Osteocyte (in vitro differentiated cells): ENCODE measurements at places on chromosomes 5 and 9.
A peak's percentile ranks its signal among the peaks of the same experiment; 100 is the strongest.

- peaks cover 3% of the 10 kb centered on the region for H3K36me3 ChIP-seq
- no peaks in the 10 kb centered on the region for H3K4me1 ChIP-seq
- no peak for DNase-seq
Observed at GRCh38 chr5:71982717-71983395, 124.4 kb upstream of the MAP1B start.

DNA sequence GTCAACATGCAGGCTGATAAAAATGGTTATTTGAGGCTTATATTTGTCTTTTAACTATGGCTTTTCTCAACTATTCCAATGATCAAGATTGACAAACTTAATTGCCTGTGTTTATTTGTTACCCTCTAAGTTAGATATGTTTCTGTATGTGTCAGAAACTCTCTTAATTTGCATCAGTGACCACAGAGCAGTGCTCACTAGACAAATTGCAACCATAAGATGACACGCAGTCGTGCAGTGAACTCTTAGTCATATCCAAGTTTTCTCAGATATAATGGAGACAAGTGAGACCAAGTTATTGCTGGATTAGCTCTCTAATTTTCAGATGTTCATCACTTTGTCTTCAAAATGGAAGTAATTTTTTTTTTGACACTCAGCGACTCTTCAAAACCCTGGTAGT, 342.2 kb upstream of the RFX3 start:
- no peak overlapping the region for H3K27ac ChIP-seq
- no peak overlapping the region for H3K4me3 ChIP-seq
- no peak for DNase-seq
- no peaks in the 10 kb centered on the region for H3K27me3 ChIP-seq

GRCh38 chr5:56615361-56616153, 199.8 kb upstream of the MAP3K1 start:
- peak overlapping the region; percentile 54 for H3K27ac ChIP-seq
- peaks cover 25% of the 10 kb centered on the region for H3K4me1 ChIP-seq
- H3K36me3 ChIP-seq, result peaks cover 10% of the 10 kb centered on the region
- DNase-seq, result no peak

DNA sequence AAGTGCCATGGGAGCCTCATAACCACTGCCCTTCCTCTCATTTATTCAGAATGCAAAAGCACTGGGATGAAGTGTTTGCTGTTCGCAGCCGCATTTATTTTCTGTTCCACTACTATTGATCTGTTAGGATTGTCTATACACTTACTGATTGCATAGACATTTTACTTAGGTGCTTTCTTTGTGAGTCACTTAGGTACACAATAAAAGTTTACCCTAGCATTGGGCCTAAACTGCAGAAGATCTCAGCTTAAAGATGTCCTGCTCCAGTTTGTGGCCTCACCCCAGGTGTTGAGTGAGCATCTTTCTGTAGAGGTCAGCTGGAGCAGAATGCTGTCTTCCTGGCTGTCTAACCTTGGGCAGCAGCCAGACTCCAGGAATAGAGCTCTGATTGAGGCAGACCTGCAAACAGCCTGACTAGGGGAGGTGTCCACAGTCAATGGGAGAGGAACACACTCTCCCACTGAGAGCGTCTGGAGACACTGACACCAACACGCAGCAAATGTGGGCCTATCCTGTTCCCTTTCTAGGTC, 54.0 kb downstream of the GPR21 start:
- no peak overlapping the region for H3K4me3 ChIP-seq
- H3K36me3 ChIP-seq, result peaks cover 53% of the 10 kb centered on the region

DNA sequence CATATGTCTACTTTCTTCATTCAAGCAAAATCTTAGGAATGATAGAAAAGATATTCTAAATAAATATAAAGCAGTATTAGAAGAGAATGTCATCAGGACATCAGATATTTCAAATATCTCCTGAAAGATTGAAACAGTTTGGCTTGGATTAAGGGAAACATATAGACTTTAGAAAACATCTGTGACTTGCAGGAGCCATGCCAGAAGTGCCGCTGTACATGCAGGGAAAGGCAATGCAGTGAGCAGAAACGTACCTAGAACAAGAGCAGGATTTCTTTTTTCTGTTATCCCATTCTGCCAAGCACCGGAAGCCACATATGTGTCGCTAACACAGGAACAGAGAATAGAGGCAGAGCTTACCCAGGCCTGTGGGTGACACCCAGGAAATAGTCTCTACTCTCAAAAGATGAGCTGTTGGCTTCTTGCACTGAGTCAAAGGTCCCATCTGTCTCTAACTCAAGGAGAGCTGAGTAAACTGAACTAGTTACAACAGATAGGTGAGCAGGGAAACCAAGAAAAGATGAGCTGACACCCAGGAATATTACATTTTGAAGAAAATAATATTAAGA, 5.8 kb downstream of the ADAMTS19 start:
- DNase-seq, result no peak
- no peak overlapping the region for H3K27ac ChIP-seq
- H3K4me1 ChIP-seq, result peaks cover 3% of the 10 kb centered on the region
- H3K27me3 ChIP-seq, result peaks cover 45% of the 10 kb centered on the region
- H3K36me3 ChIP-seq, result no peaks in the 10 kb centered on the region

- no peak overlapping the region for H3K27ac ChIP-seq
- H3K36me3 ChIP-seq, result no peaks in the 10 kb centered on the region
- no peak for DNase-seq
- H3K4me3 ChIP-seq, result no peak overlapping the region
- no peaks in the 10 kb centered on the region for H3K4me1 ChIP-seq
Observed at GRCh38 chr5:174970502-174970901, 246.1 kb downstream of the MSX2 start.

DNA sequence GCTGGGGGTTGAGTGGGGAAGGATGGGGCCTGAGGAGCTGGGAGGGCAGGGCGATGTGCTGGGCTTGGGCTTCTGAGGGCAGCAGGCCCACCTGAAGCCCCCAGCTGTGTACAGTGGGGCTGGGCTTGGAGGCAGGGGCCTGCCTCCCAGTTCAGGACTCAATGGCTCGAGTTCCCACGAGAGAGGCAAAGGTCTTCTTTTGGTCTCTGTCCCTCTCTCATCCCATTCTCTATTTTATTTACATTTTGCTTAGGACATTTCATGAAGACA, 180.6 kb downstream of the MACROH2A1 start:
- peaks cover 14% of the 10 kb centered on the region for H3K27me3 ChIP-seq
- DNase-seq, result peak; percentile 44
- H3K36me3 ChIP-seq, result no peaks in the 10 kb centered on the region
- no peak overlapping the region for H3K4me3 ChIP-seq
- H3K27ac ChIP-seq, result no peak overlapping the region

- no peaks in the 10 kb centered on the region for H3K36me3 ChIP-seq
- H3K4me3 ChIP-seq, result no peak overlapping the region
- peaks cover 12% of the 10 kb centered on the region for H3K27me3 ChIP-seq
- H3K4me1 ChIP-seq, result peaks cover 44% of the 10 kb centered on the region
Observed at GRCh38 chr5:71884926-71885325, 165.9 kb downstream of the CARTPT start.

GRCh38 chr5:68110264-68110663, 105.3 kb upstream of the PIK3R1 start:
- no peak overlapping the region for H3K27ac ChIP-seq
- no peaks in the 10 kb centered on the region for H3K4me1 ChIP-seq
- no peak overlapping the region for H3K4me3 ChIP-seq
- H3K36me3 ChIP-seq, result no peaks in the 10 kb centered on the region

GRCh38 chr9:95433096-95433819, 83.5 kb downstream of the PTCH1 start:
- no peak overlapping the region for H3K27ac ChIP-seq
- DNase-seq, result no peak
- H3K4me3 ChIP-seq, result no peak overlapping the region
- no peaks in the 10 kb centered on the region for H3K4me1 ChIP-seq
- H3K27me3 ChIP-seq, result no peaks in the 10 kb centered on the region
- H3K36me3 ChIP-seq, result peaks cover 3% of the 10 kb centered on the region

GRCh38 chr9:94865582-94866452, 139.3 kb downstream of the AOPEP start:
- H3K27me3 ChIP-seq, result no peaks in the 10 kb centered on the region
- peak overlapping the region; percentile 95 for H3K27ac ChIP-seq
- H3K4me3 ChIP-seq, result peak overlapping the region; percentile 19

DNA sequence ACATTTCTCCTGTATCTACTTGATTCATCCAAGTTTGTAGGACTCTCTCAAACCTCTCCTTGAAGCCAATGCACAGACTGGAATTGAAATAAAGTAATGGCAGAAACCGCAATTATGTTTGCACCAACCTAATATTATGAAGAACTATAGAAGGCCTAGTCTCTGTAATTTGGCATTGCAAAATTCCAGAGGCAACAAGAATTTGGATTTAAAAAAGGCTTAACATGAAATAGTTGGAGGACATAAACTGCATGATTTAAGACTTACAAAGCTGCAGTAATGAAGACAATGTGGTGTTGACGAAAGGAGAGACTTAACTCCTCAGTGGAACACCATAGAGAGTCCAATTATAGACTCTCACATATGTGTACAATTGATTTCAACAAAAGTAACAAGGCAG, 117.8 kb upstream of the MINAR2 start:
- H3K4me3 ChIP-seq, result no peak overlapping the region
- DNase-seq, result no peak
- no peaks in the 10 kb centered on the region for H3K27me3 ChIP-seq
- H3K36me3 ChIP-seq, result no peaks in the 10 kb centered on the region
- H3K27ac ChIP-seq, result no peak overlapping the region
- H3K4me1 ChIP-seq, result no peaks in the 10 kb centered on the region

GRCh38 chr5:124661317-124662141, 84.9 kb downstream of the ZNF608 start:
- peak overlapping the region; percentile 73 for H3K27ac ChIP-seq
- no peaks in the 10 kb centered on the region for H3K27me3 ChIP-seq
- peak overlapping the region; percentile 38 for H3K4me3 ChIP-seq
- peaks cover 71% of the 10 kb centered on the region for H3K4me1 ChIP-seq
- peaks cover 12% of the 10 kb centered on the region for H3K36me3 ChIP-seq

DNA sequence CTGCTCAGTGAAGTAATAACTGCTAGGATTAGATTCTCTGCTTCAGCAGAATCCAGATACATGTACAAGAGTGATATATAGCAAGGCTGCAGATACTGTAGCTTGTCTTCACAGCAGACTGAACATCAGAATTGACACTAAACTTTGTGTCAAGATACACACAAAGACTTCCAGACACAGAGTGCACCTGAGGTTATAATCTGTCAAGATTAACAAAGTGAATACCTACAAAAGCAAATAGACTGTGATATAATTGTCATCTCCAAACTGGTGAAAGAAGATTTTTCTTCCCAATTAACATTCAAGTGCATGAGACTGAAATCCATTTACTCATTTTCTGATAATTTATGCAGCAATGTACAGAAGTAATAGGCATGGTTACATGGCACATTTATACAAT, 2266.5 kb upstream of the WWC1 start:
- H3K27me3 ChIP-seq, result no peaks in the 10 kb centered on the region
- DNase-seq, result no peak
- H3K4me3 ChIP-seq, result no peak overlapping the region
- H3K36me3 ChIP-seq, result no peaks in the 10 kb centered on the region

DNA sequence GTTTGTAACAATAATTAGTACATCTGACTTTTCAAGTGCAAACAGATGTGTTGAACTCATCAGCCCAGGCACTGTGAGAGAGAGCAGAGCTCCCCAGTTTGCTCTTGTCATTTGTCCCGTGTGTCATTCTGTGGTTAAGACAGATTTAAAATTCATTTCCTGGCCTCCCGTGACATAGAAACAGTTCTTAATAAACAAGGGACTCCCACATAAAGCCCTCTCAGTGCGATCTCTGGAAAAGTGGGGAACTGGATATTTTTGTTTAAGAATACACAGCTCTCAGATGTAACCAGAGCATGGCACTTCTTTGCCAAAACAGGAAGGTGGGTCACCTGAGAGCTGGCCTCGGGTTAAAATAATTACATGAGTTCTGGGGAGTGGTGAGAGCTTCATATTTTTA, 58.6 kb downstream of the PRKACG start:
- H3K36me3 ChIP-seq, result no peaks in the 10 kb centered on the region
- no peak overlapping the region for H3K4me3 ChIP-seq
- peaks cover 13% of the 10 kb centered on the region for H3K27me3 ChIP-seq
- DNase-seq, result no peak
- no peaks in the 10 kb centered on the region for H3K4me1 ChIP-seq

GRCh38 chr5:175159956-175160355, 284.0 kb downstream of the DRD1 start:
- H3K27ac ChIP-seq, result no peak overlapping the region
- H3K4me3 ChIP-seq, result no peak overlapping the region
- H3K4me1 ChIP-seq, result no peaks in the 10 kb centered on the region
- no peaks in the 10 kb centered on the region for H3K36me3 ChIP-seq
- no peaks in the 10 kb centered on the region for H3K27me3 ChIP-seq

- no peak overlapping the region for H3K27ac ChIP-seq
- no peak overlapping the region for H3K4me3 ChIP-seq
- no peak for DNase-seq
- H3K36me3 ChIP-seq, result peaks cover 10% of the 10 kb centered on the region
- H3K27me3 ChIP-seq, result no peaks in the 10 kb centered on the region
Observed at GRCh38 chr9:94985649-94986048, 259.1 kb downstream of the AOPEP start.

GRCh38 chr9:77514886-77515711, 133.0 kb downstream of the GNA14 start:
- no peaks in the 10 kb centered on the region for H3K27me3 ChIP-seq
- H3K36me3 ChIP-seq, result no peaks in the 10 kb centered on the region
- H3K4me3 ChIP-seq, result no peak overlapping the region
- H3K4me1 ChIP-seq, result peaks cover 30% of the 10 kb centered on the region

GRCh38 chr5:171317230-171317629, 8.2 kb downstream of the TLX3 start:
- peaks cover 29% of the 10 kb centered on the region for H3K4me1 ChIP-seq
- H3K4me3 ChIP-seq, result no peak overlapping the region
- no peak for DNase-seq
- H3K27me3 ChIP-seq, result peaks cover 91% of the 10 kb centered on the region
- no peaks in the 10 kb centered on the region for H3K36me3 ChIP-seq

DNA sequence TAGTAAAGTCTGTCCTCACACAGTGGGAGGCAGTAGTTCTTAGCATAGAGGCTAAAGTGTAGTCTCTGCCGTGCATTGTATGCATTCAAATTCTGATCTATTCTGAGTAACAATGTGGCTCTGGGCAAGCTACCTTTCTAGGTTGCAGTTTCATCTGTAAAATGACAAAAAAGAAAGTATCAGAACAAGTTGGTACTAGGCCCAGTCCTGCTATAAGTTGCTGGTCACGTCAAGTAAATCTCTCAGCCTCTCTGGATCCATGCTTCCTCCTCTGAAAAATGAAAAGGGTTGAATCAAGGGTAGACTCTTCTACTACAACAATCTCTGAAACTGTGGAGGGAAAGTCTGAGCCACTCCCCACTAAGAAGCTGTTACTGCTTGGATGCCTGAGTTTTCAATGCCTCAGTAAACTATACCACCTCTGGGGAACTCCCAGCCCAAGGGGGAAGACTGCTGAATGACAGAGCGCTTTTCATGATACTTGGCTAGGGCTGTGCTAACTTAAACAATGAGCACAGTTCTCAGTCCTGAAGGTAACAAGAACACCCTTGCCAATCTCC, 34.5 kb upstream of the SPARC start:
- DNase-seq, result no peak
- H3K27me3 ChIP-seq, result no peaks in the 10 kb centered on the region
- H3K36me3 ChIP-seq, result no peaks in the 10 kb centered on the region
- no peak overlapping the region for H3K4me3 ChIP-seq

DNA sequence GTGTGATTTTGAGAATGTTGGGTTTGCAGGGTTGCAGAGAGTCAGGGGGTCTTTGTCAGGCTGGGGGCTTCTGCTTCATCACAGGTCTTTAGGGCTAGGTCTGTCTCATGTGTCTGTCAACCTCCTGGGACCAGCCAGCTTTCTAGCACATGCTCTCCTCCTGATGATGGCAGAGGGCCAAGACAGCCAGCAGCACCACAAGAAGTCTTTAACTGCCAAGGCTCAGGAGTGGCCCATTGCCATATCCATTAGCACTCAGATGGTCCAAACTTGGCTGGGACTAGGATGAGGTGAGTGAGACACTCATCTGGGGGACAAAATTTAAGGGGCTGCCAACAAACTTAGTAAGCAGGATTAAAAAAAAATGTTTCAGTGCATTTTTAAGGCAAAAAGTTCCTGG, 384.2 kb upstream of the CDH10 start:
- no peaks in the 10 kb centered on the region for H3K27me3 ChIP-seq
- no peaks in the 10 kb centered on the region for H3K4me1 ChIP-seq
